Lung microvascular endothelial cell (primary cell): ENCODE measurements at places on chromosomes 1 and 21. TPM values are rescaled to one million over a fixed set of nuclear protein-coding genes. Genes with fewer than 3 reads are reported as not detected.

Gene BEND5
- total RNA-seq = 0.87 and 1.4 TPM in 2 replicates

Gene AGTRAP
- 31.4 and 38.5 TPM in 2 replicates for total RNA-seq

Gene WLS
- total RNA-seq = 20.2 and 47.9 TPM in 2 replicates

Gene SLC45A1
- total RNA-seq = 0.44 and 1.2 TPM in 2 replicates

Gene ADAM15
- total RNA-seq = 82.5 and 197 TPM in 2 replicates

Gene SARS1
- 118 and 179 TPM in 2 replicates for total RNA-seq

Gene GBP5
- total RNA-seq = under 0.01 and 0.22 TPM in 2 replicates

Gene KANK4
- total RNA-seq = not detected in 2 replicates

Gene CR1L
- not detected in 2 replicates for total RNA-seq

Gene NBPF1
- total RNA-seq = 20.2 and 20.7 TPM in 2 replicates

Gene SPATA46
- not detected in 2 replicates for total RNA-seq
